Tongue (tissue), 3 donors: ENCODE measurements at places on chromosomes 11 and 22. TPM values are rescaled to one million over a fixed set of nuclear protein-coding genes. Genes with fewer than 3 reads are reported as not detected.

DNA sequence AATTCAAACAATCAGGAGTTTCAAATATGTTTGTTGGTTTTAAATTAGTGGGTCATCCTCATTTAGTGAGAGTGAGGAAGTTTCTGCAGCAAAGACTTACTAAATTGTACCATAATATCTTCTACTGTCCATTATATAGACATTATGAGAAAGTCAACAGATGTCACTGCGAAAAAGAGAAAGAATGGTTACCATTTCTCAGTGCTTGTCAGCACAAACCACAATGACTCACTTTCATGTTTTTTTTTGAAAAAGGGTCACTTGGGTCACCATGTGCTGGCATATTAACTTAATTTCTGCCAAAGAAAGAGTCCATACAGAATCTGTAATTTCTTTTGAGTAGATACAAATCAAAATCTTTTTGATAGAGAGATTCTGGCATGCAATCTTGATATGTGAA is 924.6 kb upstream of the FAT3 start:
- DNase-seq, result no peak

DNA sequence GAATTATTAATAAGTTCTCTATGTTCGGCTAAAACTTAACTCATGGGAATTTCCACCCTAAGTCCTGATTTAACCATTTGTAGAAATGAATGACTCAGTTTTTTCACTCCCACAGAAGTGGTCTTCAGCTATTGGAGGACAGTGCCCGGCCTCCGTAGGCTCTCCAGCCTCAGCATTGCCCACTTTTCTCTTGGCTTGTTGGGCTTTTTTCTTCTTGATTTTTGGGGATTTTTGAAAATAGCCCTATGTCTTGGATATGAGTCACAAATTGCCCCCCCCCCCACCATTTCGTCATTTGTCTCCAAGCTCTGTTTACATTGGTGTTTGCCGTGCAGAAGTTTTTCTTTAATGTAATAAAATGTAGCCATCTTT is 66.7 kb downstream of the PACS1 start:
- DNase-seq, result no peak

- peak; percentile 94 for DNase-seq
These were observed 6.0 kb upstream of the RAB3IL1 start for GRCh38 chr11:61923166-61924063.

ZBTB16 gene
- 52.1 TPM for total RNA-seq

RFPL2 gene
- not detected for total RNA-seq
